ENCODE measurements at places on chromosomes 3 and 15. TPM values are rescaled to one million over a fixed set of nuclear protein-coding genes. Genes with fewer than 3 reads are reported as not detected.
A peak's percentile ranks its signal among the peaks of the same experiment; 100 is the strongest.

Gene CHST2
- total RNA-seq = 1.3 TPM

Gene NDN
- 19.4 TPM for total RNA-seq

Gene SLC38A3
- 48.0 TPM for total RNA-seq

Gene WDR93
- total RNA-seq = not detected

Gene RLBP1
- total RNA-seq = not detected

Gene RAD51
- total RNA-seq = not detected

Gene KCNMB2
- total RNA-seq = not detected

Gene MYZAP
- total RNA-seq = 10.9 TPM

Gene C3orf49
- total RNA-seq = not detected

Gene XIRP1
- not detected for total RNA-seq

Gene FOXB1
- not detected for total RNA-seq

Gene ZDHHC23
- 5.6 TPM for total RNA-seq

Gene COX5A
- 61.5 TPM for total RNA-seq

Gene FSTL1
- 82.2 TPM for total RNA-seq

Gene SHISA5
- 48.5 TPM for total RNA-seq

Gene NEK10
- total RNA-seq = 0.33 TPM

GRCh38 chr15:65757256-65757655 is 34.8 kb downstream of the DENND4A start:
- no peak for DNase-seq

- DNase-seq = no peak
Measured at GRCh38 chr3:128269006-128269775, 115.9 kb downstream of the EEFSEC start.

GRCh38 chr15:41894251-41894790 is 468 bp upstream of the SPTBN5 start:
- DNase-seq = no peak

- DNase-seq = no peak
Measured at GRCh38 chr3:154188846-154189245, 67.7 kb downstream of the ARHGEF26 start.

GRCh38 chr3:14142567-14143270 is 17.9 kb downstream of the TMEM43 start:
- no peak for DNase-seq

DNA sequence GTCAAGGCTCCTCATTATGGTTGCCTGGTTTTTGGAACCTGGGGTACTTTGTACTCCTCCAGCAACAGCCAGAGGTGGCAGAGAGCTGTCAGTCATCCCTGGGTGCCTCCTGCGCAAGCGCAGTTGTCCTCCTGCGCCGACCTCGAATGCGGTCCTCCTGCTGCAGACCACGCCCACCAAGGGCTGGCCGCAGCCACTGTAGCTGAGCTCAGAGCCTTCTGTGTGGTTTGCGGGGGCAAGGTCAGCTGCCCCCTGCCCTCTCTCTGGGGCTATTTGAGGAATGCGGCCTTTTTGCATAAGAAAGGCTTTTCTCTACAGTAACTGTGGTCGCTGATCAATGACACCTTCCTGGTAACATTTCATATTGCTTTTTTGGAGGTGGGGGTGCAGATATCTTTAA is 131.3 kb upstream of the SNRPN start:
- peak; percentile 22 for DNase-seq

- DNase-seq = no peak
Measured at GRCh38 chr15:63044077-63044644, 1.6 kb downstream of the TPM1 start.

- DNase-seq = no peak
Measured at GRCh38 chr3:196177967-196178366, 33.2 kb downstream of the ZDHHC19 start.

GRCh38 chr15:71812966-71813722 is 2.8 kb downstream of the NR2E3 start:
- no peak for DNase-seq

GRCh38 chr3:37287776-37288175 is 113.4 kb upstream of the LRRFIP2 start:
- DNase-seq = no peak

- DNase-seq = peak; percentile 61
Measured at GRCh38 chr3:179323197-179324110, 623 bp downstream of the ZNF639 start.

DNA sequence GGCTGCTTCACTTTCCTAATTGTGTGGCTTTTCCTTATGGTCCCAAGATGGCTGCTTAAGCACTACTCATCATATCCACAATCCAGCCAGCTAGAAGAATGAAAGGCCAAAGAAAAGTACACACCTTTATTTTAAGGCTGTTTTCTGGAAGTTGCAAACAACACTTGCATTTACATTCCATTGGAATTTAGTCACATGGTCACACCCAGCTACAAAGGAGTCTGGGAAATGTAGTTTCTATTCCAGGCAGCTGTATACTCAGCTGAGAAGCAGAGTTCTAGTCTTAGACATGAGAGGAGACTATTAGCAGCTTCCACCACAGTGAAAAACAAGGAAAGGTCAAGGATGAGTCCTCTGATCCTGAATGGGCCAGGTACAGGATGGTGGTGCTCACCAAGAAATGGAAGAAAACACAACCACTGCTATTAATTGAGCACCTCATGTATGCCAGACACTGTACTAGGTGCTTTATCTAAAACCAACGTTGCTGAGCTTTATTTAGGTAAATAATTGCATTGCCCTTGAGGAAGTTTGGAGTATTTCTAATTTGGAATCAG is 28.0 kb upstream of the ATG7 start:
- no peak for DNase-seq

DNA sequence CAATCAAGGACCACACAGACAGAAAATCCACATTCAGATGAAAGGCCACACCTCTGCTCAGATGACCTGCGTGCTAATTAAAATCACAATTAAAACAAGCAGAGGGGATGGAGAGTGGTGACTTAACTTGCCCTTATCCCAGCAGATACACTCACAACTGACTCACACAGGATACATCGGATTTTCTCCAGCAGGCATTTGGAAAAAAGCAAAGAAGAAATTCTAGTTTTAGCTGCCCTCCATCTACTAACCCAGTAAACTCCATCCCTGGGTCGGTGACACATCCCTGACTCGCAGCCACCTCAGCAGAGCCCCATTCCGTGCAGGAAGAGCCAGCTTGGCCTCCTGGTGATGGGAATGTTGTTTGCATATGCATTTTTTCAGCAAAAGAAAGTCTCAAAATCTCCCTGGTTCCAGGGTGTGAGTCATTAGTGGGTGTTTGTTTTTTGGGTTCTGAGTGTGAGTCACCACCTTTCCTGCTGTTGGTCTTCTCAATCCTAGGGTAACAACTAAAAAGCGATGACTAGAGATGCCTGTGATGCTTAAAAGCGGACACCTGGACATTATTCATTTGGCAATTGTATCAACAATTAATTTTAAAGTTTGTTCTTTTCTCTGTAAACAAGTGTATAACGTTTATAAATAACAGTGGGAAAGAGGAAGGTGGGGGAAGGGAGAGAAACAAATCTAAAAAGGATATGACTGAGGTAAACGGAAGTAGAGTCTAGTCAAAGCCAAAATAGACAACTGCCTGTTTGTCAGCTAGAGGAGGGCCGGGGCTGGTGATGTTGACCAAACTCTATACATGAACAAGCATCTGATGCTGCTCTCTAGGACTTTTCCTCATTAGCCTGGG is 49.8 kb upstream of the SLC4A7 start:
- peak; percentile 7 for DNase-seq

DNA sequence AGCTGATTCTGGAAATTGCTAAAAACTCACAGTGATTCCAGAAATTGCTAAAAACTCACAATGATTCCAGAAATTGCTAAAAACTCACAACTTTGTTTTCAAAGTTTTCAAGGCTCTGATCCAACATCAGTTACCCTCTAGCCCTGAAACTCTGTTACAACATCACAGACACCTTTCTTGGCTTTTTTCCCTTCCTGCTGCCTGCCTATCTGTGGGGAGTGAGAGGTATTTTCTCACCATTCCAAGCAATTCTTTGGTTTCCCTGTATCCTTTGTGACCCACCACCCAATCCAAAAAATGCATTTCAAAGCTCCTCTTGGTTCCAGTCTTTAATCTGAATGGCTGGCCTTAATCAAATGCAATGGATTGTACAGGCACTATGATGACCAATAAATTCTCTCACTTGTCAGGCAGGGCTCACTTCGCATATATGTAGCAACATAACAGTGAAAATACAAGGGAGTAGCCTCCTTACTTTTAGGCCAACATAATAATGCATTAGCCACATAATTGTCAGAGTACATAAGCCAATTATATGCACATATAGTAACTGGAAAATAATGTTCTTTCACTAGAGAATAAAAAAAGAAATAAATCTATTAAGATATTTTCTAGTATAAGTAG is 1139.0 kb downstream of the ROBO2 start:
- no peak for DNase-seq

GRCh38 chr3:350871-351371 is 154.4 kb downstream of the CHL1 start:
- no peak for DNase-seq

DNA sequence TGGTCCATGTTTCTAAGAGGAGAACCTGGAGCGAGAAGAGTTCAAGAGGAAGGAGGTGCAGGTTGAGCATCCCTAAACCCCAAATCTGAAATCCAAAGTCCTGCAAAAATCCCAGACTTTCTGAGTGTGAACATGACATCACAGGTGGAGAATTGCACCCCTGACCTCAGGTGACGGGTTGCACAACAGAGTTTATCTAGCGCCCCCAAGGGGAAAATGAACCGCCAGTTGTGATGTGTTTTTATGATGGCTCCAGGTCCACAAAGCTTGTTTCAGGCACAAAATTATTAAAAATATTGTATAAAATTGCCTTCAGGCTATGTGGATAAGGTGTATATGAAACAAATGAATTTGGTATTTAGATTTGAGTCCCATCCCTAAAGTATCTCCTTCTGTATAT is 420.0 kb downstream of the GABRB3 start:
- no peak for DNase-seq

DNA sequence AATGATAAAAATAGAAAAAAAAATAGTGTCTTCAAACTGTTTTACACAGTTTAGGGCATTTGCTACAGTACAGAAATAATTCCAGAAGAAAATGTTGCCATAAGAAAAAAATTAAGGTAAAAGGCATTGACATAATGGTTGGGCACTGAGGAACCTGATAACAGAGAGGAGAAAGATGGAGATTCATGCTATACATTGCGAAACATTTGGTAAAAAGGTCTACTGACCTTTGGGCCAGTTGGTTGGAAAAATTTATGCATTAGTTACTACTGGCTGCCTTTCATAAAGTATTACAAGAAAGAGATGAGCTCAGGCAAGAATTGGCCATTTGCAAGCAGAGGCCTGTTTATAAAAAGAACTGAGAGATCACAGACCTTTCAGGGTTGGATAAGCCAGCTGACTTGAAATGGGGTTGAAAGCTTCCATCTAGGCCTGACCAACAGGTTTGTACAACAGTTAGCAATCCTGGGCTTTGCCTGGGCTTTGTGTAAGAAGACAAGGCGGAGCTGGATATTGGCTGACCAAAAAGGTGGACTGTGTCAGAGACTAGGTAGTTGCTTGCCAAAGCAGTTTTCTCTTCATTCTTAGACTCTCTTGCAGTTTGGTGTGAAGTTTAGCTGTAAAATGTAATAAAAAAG is 166.6 kb upstream of the MCTP2 start:
- no peak for DNase-seq

- DNase-seq = no peak
Measured at GRCh38 chr3:181790561-181790960, 78.8 kb downstream of the SOX2 start.

GRCh38 chr3:38306941-38307340 is 24.8 kb downstream of the SLC22A14 start:
- DNase-seq = no peak

DNA sequence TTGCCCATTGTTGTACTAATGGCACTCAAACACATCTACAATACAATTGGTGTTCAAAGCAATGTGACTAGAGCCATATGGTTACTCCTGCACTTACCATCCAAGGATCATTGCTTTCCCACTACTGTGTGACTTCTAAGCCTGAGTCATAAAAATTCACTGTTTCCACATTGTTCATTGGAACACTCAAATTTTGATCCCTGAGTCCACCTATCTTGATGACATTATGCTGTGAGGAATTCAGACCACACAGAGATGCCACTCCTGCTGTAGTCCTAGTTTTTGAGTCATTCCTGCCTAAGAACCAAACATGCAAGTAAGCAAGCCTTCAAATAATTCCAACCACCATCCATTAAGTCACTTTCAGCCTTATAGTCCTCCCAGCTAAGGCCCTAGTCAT is 176.2 kb downstream of the EFHB start:
- no peak for DNase-seq

DNA sequence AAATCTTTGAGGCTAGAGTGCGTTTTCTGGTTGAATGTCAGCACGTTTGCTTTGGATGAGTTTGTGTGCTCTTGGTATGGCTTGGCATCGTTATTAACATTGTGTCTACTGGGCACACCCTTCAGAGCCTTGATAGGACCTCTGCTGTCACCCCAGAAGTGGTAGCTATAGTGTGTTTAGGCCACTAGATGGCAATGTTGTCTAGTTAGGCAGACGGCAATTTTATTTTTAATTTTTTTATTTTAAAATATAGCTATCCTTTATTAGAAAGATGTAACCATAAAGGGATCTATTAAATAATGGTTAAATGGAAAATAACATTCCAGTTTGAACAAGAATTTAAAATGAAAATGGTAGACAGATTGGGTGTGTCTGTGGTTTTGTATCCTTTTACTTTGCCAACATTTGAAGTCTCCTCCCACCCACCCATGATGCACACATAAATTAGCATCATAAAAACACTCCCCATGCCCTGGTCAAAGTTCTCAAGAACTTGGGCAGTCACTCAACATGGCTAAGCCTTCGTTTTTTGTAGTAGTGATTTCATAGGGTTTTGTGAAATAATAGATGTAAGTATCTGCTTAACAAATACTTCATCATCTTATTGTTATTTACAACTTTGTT is 200.7 kb downstream of the KCNH8 start:
- DNase-seq = peak; percentile 7

DNA sequence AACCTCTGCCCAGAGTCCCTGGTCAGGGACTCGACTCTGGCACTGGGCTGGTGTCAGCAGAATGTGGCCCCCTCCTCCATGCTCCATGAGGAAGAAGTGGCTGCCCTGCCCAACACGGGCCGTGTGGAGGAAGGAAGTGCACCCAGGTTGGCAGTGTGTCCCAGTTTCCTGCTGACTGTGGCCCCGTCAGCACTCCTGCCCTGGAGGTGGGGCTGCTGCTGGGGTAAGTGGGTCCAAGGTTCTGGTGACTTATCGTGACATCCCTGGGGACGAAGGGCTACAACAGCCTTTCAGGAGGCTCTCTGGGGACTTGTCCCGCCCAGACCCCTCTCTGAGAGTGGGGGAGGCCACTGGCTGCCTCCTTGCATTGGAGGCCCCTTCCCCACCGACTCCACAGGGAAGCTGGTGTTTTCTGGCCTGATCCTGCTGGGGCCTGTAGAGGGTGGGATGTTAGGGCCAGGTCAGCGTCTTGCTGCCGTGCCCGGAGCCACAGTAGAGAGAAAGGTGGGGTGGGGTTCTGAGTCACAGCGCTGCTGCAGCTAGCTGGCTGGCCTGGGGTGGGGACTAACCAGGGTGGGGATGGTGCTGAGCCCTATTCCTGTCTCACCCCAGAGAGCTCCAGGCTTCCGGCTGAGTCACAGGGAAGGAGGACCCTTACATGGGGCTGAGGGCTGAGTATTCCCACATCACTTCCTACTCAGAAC is 10.5 kb downstream of the SEMA4B start:
- DNase-seq = peak; percentile 59

GRCh38 chr3:65945480-65945879 is 93.2 kb downstream of the MAGI1 start:
- no peak for DNase-seq

All from body of pancreas (tissue), 4 donors.